ENCODE measurements at places on chromosomes 5 and 9. TPM values are rescaled to one million over a fixed set of nuclear protein-coding genes. Genes with fewer than 3 reads are reported as not detected.

DNA sequence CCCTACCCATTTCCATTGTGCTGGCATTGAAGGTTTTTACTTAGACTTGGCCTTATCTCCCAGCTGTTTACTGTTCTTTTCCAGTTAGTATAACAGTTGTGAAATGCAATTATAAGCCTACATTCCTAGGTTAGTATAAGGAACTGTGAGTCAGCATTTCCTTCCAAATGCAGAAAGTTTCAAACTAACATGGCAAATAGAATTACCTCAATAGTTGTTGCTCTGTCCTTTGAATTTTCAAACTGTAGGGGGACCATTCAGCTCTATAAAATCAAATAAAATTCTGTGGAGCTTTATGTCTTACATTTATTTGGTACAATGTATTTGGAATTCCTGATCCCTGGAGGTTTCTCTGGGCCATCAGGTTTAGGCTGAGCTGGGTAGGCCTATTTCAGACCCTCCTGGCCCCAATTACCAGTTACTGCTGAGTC is 47.2 kb downstream of the ARHGEF28 start:
- no peak for DNase-seq

DNA sequence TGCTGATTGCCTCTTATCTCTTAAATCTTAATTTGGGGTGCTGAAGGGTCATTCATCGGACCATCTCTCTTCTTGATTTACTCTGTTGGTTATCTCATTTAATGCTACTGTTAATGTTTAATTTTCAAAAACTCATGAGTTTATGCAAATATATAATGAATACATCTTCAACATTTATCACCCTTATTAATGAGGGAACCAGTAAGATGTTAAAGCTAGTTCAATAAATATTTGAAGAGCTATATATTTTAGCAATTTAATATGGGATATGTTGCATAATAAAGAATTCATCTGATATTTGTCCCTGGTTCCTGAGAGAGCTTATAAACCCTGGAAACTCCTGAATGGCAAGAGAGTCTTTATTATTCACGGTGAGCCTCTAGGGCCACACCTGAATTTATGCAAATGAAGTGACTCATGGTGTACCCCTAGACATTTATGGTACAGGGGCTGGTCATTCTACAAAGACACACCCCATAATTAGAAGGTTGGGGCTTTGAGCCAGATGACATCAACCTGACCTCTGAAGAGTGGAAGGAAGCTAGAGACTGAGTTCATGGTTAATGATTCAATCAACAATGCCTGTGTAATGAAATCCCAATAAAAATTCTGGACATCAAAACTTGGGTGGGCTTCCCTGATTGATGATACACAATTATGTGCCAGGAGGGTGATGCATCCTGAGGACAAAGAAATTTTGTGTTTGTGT is 339.5 kb upstream of the ZNF608 start:
- no peak for DNase-seq

DNA sequence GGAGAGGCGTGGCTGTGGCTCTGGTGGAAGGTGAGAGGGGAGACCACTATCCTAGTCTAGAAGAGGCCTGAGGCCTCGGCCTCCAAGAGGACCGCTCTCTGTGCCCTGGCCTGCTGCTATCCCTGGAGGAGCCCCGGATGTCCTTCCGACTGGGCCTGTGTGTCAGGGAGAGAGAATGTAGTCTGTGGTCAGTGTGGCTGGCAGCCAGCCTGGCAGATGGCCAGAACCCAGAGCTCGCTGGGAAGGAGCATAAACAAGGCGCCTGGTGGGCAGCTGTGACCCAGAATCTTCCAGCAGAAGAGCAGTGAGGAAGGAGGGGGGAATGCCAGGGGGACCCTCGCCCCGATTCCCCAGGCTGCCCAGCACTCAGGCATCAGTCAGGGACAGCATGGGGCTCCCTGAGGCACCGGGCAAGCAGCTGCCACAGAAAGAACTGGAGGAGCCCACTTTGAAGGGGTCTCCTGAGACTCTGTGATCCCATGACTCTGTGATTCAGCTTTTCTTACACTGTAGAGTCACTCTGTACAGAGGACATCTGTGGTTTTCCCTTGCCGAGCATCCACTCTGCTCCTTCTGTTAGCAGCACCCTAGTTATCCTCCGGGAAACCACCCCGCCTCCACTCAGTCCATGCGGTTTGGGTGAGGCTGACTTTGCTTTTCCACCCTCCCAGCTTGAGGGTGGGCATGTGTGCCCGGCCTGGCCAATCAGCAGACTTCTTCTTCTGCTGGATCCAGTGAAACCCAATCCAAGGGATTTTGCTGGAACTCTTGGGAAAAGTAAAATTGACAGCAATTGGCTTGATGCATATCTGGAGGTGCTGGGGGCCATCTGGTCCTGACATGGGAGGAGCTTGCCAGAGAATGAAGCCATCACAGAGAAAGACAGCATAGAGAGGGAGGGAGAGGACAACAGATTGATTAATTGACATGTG is 46.2 kb upstream of the PWWP2A start:
- no peak for DNase-seq

- no peak for DNase-seq
Observed at GRCh38 chr9:108297073-108297472, 558.7 kb downstream of the ACTL7B start.

- DNase-seq = no peak
Observed at GRCh38 chr5:79936646-79937216, 54.3 kb downstream of the MTX3 start.

- DNase-seq = no peak
Observed at GRCh38 chr9:447230-448025, 232.8 kb downstream of the DOCK8 start.

Gene SLC1A3
- 14.5 TPM for total RNA-seq

DNA sequence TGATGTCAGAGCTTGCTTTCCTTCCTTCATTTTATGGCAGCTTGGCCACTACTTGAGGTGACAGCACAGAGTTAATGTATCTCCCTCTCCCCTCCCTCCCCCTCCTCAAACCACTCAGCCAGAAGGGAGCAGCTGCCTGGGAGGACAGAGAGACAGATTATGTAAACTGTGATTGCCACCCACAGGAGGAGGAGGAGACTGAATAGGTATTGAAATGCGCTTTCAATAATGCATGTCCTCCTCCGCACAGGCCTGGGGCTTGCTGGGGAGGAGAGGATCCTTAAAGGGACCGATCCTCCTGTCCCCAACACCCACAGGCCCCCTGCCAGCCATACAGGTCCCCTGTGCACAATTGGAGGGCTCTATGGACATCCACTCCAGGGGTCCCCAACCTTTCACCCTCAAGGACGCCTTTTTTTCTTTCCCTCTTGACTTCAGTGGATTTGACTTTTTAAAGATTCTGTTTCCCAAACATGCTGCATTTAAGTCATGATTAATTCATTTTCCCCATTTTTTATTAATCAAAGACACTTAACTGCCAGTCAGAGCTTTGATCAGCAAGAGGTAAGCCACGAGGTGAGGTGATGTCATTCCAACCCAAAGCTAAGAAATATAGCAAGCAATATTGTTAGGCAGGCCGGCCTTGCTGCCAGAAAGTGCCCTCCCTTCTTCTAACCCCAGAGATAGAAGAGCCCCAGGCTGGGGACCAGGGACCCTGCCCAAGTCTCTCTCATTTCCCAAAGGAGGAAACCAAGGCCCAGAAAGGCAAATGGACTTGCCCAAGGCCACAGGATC is 47.5 kb upstream of the CPLX2 start:
- DNase-seq = no peak

GRCh38 chr5:169944115-169944514 is 36.2 kb downstream of the INSYN2B start:
- no peak for DNase-seq

- no peak for DNase-seq
Observed at GRCh38 chr5:168851902-168852321, 272.7 kb upstream of the PANK3 start.

GRCh38 chr9:131358556-131358955 is 35.3 kb upstream of the PRRC2B start:
- no peak for DNase-seq

Gene SLC4A9
- 0.58 TPM for total RNA-seq

Gene AQP3
- total RNA-seq = 6.9 TPM

GRCh38 chr5:95988877-95989276 is 27.2 kb upstream of the ELL2 start:
- no peak for DNase-seq

- no peak for DNase-seq
Observed at GRCh38 chr5:96149546-96149945, 187.9 kb upstream of the ELL2 start.

Gene IQGAP2
- 17.2 TPM for total RNA-seq

DNA sequence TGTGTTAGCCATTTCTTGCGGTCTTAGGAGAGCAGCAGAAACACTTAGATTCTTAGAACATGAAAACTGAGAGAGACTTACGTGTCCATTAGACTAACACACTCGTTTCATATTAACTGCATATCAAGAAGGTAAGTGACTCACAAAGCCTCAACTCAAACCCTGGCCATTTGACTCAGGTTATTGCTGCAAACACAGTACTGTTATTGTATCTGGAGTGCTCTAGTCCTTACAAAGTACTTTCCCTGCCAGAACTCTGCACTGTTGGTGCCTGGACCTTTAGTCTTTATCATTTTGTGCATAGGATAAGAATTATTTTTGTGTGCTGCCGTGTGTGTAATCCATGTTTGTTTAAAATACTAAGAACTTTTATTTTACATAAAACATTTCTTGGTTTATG is 155.7 kb downstream of the FBXL7 start:
- no peak for DNase-seq

GRCh38 chr9:75438716-75439115 is 350.4 kb downstream of the OSTF1 start:
- DNase-seq = no peak

Gene MPDZ
- total RNA-seq = 67.2 TPM

DNA sequence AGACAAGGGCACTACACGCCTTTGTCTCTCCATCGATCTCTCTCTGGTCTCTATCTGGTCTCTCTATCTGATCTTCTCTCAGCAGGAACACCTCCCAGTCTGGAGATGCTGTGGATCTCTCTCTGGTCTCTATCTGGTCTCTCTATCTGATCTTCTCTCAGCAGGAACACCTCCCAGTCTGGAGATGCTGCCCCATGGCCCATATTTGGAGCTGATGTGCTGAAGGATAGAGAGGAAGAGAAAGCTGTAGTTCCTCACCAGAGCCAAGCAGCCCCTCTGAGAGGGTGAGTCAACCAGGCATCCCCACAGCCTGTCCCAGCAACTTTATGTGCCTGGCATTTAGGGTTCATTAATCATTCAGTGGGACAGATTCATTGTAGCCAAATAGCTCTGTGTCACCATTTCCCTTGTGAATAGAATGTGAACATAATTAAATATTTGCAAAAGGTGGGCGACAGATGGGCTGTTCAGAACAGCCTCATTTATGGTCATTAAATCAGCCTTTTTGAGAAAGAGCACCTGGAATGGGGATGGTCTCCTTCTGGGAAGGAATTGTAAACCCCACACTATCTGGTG is 189.3 kb upstream of the MAST4 start:
- no peak for DNase-seq

GRCh38 chr5:14241141-14241540 is 98.0 kb downstream of the TRIO start:
- no peak for DNase-seq

Gene LCN15
- not detected for total RNA-seq

Gene SLC6A3
- total RNA-seq = not detected

DNA sequence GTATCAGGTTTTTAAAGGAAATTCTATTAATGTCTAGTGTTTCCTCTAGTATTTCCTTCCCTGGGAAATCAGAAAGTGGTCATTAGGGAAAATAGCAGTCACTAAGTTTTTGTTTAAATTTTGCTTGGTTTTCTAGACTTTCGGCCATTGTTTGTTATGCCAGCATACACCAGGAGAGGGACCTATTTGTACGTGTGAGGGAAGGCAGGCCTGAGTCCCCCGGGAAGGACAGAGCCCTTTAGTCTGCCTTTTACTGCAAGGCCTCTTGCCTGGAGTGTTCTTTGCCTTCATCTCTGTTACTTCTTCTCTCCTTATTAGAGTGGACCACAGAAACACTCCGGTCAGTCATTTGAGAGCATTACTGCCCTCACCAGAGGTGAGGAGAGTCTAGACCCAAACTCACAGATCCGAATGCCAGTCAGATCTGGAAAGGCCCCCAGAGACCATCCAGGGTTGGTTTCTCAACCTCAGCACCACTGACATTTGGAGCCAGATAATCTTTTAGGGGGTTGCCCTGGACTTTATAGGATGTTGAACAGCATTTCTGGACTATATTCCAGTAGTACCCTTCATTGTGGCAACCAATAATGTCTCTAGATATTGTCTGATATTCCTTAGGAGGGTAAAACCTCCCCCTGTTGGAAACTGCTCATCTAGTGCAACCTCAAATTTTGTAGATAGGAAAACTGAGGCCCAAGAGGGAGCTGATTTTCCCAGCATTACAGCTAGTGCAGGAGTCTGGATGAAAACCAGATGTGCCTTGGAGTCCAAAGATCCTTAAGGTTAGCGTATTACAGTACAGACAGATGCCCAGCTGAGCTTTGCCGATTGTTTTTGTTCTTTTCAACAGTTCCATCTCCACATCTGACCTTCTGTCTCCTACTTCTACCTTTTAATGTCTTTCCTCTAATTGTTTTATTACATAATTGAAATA is 93.0 kb upstream of the NIPAL4 start:
- no peak for DNase-seq

GRCh38 chr9:77763566-77763965 is 115.4 kb upstream of the GNA14 start:
- no peak for DNase-seq

All from progenitor cell of endocrine pancreas (in vitro differentiated cells).